ENCODE measurements at places on chromosomes 7 and 10.

DNA sequence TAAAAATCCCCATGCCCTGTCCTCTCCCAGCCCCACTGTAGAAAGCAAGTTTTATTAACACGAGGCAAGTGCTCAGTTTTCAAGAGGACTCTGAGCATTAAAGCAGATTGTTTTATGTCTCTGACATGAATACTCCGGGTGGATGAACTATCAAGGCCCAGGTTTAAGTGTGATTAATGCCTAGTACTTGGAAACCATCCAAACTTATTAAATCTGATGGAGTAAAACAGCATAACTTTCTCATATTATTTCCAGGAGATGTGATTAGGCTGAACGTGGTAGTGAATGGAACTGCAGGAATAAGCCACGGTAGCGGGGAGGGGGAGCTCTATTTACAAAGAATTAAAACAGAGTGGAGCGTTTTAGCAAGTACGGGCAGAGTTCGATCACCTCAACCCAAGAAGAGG is 144.2 kb upstream of the RNF32 start:
- DNase-seq: peak; percentile 37

- DNase-seq: no peak
Measured at GRCh38 chr10:1019362-1019761, 6.3 kb downstream of the IDI2 start.

DNA sequence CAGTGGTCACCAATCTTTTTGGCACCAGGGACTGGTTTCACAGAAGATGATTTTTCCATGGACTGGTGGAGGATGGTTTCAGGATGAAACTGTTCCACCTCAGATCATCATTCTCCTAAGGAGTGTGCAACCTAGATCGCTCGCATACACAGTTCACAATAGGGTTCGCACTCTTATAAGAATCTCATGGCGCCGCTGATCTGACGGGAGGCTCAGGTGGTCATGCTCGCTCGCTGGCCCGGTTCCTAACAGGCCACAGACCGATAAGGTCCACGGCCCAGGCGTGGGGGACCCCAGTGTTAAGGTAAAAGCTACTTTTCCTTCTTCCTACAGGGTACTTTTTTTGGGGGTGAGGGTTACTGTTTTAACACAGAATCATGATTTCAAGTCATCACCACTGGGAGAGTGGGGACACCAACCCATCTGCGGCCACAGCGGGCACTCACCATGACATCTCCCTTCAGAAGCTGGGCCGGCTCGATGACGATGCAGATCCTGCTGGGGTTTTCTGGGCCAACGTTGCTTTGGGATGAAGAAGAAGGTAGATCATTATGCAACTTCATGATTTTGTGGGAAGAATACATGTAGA is 170.5 kb downstream of the TNS3 start:
- no peak for DNase-seq

DNA sequence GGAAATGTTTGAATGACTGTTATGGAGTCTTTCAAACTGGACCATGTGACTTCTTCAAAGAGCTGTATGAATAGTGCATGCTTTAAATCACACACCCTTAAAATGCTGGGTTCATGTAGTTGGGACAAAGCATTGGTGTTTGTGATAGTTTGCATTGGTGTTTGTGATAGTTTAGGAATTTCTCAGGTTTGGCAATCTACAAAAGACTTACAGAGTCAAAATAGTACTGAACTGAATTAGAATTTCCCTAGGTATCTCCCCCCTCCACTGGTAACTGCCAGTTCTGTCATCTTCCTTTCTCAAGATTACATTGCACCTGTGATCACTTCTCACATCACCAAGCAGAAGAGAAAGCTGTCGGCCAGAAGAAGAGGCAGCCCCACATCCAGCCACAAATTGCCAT is 261.1 kb downstream of the GATA3 start:
- no peak for DNase-seq

- DNase-seq: no peak
Measured at GRCh38 chr10:88843171-88843570, 8.5 kb downstream of the ANKRD22 start.

- no peak for DNase-seq
Measured at GRCh38 chr10:13751191-13751764, 164.5 kb downstream of the PRPF18 start.

DNA sequence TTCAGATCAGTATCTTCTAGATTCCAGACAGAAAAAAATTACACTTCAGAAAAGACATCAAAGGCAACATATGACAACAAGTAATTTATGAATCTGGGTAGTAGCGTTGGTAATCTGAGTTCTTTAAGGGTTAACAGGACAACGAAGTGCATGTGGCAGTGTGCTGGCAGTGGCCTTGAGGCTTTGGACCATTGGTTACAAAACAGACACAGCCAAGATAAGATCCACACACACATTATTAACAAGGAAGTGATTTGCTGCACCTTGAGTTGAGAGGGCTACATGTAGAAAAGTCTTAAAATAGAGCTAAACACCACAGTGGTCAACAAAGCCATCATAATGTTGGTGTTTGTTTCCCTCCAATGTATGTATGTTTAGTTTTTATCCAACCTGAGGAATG is 40.6 kb downstream of the AKR1D1 start:
- no peak for DNase-seq

GRCh38 chr7:113281223-113281622 is 162.9 kb upstream of the SMIM30 start:
- DNase-seq: no peak

GRCh38 chr7:34471844-34472243 is 186.2 kb upstream of the NPSR1 start:
- no peak for DNase-seq

DNA sequence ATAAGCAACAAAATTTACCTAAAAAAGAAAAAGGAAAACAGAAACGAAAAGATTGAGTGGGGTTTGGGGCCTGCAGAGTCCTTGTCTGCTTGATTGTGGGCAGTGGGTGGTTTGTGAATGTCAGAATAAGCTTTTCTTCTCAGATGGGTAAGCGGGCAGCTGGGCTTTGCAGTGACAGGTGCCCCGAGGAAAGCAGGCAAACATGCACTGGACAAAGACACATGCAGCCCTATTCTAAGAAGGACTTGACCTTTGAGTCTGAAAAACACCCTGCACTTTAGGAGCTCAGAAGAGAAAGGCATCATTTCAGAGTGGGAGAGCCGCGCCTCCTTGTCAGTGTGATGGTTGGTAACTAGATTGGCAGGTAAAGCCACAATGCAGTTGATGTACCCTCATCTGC is 562.7 kb downstream of the PTPRN2 start:
- DNase-seq: no peak

- no peak for DNase-seq
Measured at GRCh38 chr7:158321056-158321700, 266.4 kb downstream of the PTPRN2 start.

DNA sequence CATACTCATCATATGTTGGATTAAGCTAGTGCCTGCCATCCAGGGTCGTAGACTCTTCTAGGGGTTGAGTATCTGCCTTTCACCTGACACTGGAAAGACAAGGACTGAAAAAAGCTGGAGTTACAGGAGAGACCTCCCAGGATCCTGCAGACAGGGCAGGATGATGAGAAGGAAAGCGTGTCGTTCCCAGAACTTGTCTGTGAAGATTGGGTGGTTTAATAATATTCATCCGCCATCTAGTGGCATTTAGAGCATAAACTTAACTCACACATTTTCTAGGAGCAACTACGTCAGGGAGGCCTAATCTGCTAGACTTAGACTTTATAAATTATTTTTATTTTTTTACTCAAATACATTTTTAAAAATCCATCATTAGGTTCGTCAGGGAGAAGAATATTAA is 59.6 kb downstream of the ADRB1 start:
- no peak for DNase-seq

- no peak for DNase-seq
Measured at GRCh38 chr7:98000356-98000755, 10.4 kb upstream of the OCM2 start.

DNA sequence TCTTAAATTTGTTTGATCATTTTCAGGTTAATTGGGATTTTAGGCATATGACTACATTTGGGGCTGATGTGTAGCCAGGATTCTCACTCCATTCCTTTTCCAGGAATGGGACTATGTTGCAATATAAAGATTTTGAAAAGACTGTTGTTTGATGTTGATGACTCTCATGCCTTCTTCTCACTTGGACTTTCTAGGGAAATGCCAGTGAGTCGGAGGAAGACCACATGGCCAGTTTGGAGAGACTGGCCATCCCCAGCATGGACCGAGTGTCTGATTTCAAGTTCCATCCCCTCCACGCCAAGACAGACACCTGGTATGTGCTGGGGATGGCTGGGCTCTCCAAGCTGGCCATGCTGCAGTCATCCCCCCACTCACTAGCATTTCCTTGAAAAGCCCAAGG is 5.5 kb downstream of the IGFBP3 start:
- DNase-seq: no peak

DNA sequence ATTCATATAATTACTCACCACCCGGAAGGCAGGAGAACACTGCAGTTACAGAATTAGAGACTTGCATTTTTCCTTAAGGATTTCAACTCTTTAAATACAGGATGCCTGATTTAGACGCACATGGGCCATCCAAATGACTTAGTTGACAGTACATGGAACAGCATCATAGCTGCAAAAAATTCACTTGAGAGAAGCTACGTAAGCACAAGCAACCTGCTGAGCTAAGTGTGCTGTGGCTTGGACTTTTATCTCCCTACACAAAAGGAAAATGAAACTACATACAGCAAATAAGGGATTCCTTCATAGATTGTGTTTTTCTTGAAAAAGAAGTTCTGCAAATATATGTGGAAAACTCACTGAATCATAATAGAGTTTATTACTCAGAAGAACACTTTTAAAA is 152.6 kb downstream of the POU6F2 start:
- DNase-seq: no peak

DNA sequence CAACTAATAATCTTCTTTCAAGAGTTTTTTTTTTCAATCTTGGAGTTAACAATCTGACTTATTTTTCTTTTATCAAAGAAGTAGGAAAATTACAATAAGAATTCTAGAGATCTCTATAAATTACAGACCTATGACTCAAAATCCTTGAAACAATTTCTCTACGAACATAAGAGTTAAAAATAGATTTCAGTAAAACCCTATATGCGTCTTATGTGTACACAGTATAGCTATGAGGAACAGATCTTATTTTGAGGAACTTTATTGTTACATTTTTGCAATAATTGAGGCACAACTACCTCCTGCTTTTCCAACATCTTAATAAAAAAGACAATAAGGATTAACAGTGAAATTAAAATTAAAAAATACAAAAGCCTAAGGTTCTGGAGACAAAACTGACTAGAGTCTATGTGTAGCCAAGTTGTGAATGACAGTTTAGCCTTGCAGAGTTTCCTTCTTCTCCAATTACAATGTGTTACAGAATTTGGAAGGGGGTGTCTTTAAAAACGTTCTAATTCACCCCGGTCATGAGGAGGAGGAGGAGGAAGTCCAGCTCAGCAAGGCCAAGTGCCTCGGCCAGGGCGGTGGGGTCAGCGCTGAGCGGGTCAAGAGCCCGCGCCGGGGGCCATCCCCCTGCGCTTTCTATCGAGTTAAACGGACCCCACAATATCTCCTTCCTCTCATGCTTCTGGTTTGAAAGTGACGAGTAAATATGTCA is 40.5 kb downstream of the AMZ1 start:
- no peak for DNase-seq

GRCh38 chr7:108629651-108630400 is 60.2 kb downstream of the DNAJB9 start:
- DNase-seq: no peak

- no peak for DNase-seq
Measured at GRCh38 chr10:129932182-129932581, 31.9 kb downstream of the EBF3 start.

- DNase-seq: no peak
Measured at GRCh38 chr10:130750441-130750840, 561.1 kb downstream of the TCERG1L start.

DNA sequence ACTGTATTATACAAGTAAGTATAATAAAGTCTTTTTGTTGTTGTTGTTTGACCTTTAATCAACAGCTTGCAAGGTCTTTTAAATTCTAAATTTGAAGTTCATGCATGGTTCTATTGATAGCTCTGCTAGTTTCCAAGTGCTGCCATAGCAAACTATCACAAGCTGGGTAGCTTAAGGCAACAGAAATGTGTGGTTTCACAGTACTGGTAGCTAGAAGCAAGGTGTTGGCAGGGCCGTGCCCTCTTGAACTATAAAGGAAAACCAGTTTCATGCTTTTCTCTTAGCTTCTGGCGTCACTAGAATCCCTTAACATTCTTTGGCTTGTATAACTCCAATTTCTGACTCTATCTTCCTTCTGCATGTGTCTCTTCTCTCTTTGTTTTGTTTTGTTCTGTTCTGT is 1021.9 kb upstream of the AUTS2 start:
- no peak for DNase-seq

GRCh38 chr7:97130417-97131139 is 13.1 kb downstream of the SDHAF3 start:
- no peak for DNase-seq

- no peak for DNase-seq
Measured at GRCh38 chr7:136045992-136046391, 68.8 kb upstream of the MTPN start.

GRCh38 chr7:47453093-47454061 is 128.5 kb downstream of the TNS3 start:
- no peak for DNase-seq

DNA sequence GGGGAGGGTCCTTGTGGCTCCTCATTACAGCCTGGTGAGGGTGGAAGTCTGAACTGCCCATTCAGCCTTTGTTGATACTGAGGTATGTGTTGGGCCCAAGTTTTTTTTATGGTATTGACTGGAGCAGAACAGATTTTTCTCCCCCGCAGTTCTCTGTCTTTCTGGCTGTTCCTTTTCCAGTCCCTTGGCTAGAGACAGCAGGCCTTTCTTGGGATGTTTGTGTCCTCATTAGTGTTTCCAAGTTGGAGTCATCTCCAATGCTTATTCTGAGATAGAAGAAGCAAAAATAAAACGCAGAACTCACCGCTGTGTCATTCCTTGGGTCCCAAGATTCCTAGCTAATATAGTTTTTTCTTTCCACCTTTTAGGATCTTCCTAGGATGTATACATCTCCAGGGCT is 193.3 kb downstream of the RAMP3 start:
- DNase-seq: no peak

DNA sequence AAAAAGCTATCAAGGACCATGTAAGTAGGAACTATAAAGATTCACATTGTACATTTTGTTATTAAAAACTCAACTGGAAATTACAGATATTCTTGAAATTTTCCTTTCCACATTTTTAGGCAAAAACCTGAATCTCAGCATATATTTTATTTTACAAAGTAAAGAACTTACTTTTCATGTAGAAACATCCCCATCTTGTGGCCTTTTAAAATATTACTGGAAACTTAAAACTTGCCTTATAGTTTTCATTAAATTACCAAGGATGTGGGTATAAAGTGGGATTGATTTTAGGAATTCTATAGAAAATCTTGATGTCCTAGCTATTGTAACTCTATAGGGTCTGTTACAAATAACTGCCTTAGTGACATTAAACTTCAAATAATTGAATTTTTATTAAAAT is 10.6 kb downstream of the DBF4 start:
- DNase-seq: no peak

DNA sequence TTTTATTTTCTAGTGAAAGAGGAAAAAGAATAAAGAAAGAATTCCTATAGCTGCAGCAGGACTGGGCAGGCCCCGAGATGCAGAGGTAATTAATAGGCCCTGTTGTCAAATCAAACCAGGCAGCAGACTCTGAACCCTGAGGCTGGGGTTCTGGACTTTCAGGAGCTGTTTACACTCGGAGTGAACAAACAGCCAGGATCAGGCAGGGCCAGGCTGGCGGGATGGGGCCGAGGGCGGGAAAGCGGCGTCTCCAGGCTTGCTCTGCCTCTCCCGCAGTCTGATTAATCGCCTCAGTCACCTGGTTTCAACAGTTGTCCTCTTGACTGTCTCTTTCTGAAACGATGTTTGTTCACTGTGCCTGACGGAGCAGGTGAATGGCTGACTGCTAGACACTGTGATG is 675.4 kb upstream of the FOXK1 start:
- peak; percentile 60 for DNase-seq

- no peak for DNase-seq
Measured at GRCh38 chr10:24804956-24805355, 81.3 kb upstream of the ARHGAP21 start.
